ENCODE measurements at places on chromosomes 5 and 9. TPM values are rescaled to one million over a fixed set of nuclear protein-coding genes. Genes with fewer than 3 reads are reported as not detected.
A peak's percentile ranks its signal among the peaks of the same experiment; 100 is the strongest.

DNA sequence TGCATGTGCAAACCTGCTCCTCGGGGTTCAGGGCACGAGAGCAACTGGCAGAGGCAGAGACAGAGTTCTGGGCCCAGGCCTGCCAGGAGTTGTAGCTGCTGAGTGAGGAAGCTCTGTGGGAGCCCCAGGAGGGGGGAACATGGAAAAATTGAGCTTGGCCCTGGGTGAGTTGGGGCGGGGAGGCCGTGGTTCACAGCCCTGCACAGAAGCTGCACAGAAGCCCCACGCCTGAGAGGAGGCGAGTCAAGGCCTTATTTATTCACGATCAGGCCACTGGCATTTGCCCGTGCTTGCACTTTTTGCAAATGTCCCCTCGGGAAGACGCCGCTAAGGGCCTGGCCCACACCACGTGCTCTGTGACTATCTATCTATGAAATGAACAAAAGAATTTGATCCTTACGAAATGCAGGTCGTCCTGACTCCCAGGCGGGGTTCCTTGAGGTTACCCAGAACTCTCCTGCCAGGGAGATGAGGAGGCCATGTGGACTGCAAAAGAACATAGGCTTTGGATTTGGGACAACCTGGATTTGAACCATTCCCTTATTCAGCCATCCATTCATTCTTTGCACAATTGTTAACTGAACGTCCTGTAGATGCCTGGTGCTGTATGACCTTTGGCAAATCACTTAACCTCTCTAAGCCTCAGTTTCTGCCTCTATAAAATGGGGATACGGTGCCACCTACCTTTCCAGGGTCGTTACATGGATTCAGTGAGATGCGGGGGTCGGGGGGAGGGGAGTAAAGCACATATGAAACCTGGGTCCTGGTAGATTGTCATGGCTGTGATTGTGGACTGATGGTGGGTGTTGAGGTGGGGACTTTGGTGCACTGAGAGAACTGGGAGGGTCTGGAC, 17.9 kb downstream of the COL27A1 start:
- no peak for DNase-seq

DNA sequence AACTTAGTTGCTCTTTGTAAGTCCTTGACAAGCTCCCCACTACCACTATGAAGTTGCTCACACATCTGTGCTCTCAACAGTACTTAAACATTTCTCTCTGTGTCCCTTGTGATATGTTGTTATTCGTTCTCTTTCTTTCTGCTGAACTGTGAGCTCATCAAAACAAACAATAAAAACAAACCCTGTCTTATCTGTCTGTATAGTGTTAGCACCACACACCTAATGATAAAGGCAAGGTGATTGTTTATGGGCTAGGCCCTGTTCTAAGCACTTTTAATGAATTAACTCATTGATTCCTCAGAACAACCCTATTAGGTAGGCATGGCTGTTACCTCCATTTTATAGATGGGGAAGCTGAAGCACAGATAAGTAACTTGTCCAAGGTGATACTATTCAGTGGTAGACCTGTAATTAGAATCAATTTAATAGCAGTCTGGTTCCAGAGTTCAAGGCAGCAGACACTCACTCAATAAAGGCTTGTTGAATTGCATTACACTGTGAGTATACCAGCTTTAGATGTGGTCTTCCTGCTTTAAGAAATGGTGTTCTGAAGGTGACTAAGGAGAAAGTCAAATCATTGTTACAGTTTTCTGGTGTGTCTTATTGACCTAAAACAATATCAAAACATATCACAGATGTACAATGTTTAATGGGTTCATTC, 153.6 kb upstream of the ELL2 start:
- DNase-seq, result no peak

DNA sequence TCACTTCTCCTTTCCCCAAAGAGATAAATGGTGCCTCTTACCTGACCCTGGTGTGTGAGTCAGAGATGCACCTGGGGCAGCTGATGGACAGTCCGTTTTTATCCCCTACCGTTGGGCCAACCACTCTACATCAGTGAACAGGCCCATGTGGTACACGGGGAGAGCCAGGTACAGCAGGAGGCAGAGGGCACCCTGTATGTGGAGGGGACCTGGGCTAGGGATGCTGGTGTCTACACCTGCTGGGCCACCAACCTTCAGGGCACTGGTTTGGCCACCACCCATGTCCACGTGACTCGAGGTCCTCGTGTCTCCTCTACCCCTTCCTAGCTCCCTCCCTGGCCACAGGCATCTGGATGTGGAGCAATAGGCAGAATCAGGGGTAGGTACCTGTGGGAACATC, 22.7 kb upstream of the ANXA6 start:
- DNase-seq, result no peak

- peak; percentile 81 for DNase-seq
These were observed 750 bp upstream of the NPR2 start for GRCh38 chr9:35790385-35791296.

- no peak for DNase-seq
These were observed 60.6 kb upstream of the SAP30L start for GRCh38 chr5:154385236-154385512.

DNA sequence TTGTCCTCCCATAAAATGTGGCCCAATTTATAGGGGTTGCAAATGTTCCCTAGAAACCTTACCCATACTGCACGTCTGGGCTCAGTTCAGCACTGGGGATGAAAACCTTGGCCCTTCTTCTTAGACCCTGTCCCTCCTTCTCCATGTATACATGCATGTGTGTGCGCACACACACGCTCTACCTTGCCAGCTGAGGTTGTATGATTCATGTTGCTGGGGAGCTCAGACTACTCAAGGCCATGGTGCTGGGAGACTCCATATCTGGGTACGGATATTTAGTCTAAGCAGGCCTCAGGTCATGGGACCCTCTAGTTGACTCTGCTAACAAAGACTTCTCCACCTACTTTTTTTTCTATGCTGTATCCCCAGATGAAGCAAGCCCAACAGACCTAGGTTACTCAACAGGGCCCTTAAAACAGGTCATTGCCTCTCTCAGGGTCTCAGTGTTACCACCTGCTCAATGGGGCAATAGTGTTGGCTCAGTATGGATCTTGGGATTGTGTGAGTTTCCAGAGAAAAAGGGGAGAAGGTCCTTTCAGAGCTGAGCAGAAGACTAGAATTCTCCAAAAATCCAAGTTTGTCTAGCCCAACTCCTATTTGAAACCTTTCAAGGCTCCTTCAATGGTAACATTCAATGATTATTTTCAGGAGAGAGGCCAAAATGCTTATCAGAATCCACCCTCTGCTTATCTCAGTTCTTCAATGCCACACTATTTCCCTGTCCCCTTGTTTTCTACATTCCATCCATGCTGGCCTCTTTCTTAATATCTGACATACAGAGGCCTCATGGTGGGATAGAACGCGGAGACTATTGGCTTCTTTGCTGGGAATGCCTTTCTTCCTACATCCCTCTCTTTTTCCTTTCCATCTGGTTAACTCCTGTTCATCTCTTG, 123.6 kb upstream of the PITX1 start:
- no peak for DNase-seq

Gene HEMGN
- not detected for total RNA-seq

Gene CD274
- total RNA-seq, result not detected
